Activated naive CD4-positive, alpha-beta T cell treated with anti-CD3 and anti-CD28 coated beads, Interleukin-2, amount 10 ng/mL, durations not matched to agents 7 days and 5 days (primary cell): ENCODE measurements at places on chromosomes 11 and 22.
A peak's percentile ranks its signal among the peaks of the same experiment; 100 is the strongest.

GRCh38 chr11:117017456-117017855 lies 80.8 kb downstream of the SIK3 start:
- no peak for DNase-seq

DNA sequence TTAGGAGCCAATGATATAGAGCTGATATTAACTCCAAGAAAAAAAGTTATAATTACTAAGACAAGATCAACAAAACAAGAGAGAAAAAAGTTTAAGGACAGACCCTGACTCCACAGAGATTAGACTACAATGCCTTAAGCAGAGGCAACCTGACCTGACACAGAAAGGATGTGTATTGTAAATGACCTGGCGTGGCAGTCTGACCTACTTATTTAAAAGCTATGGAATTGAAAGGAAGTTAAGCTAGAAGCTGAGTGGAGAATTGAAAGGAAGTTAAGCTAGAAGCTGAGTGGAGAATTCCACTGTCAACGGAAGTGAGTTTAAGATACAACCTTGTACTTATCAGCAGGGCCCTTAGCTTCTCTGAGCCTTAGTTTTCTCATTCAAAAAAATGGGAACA lies 885.4 kb downstream of the OPCML start:
- no peak for DNase-seq

DNA sequence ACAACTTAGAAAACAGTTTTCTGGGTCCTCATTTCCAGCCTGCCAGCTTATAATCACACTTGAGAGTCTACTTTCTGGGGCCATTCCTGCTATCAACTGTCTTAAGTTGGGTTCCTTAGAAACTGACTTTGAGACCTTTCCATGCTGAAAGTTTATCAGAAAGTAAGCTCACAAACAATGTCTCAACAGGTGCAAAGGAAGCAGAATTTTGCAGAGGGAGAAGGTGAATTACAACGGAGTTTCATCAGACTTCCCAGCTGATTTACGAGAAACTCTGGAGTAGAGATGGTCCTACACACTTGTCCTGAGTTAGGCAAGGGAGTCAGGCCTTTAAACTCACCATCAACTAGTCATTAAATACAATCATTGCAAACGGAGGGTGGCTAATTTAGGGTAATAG lies 4.7 kb upstream of the OR52I2 start:
- no peak for DNase-seq

- no peak for DNase-seq
Observed at GRCh38 chr11:123587559-123587958, 66.9 kb downstream of the SCN3B start.

DNA sequence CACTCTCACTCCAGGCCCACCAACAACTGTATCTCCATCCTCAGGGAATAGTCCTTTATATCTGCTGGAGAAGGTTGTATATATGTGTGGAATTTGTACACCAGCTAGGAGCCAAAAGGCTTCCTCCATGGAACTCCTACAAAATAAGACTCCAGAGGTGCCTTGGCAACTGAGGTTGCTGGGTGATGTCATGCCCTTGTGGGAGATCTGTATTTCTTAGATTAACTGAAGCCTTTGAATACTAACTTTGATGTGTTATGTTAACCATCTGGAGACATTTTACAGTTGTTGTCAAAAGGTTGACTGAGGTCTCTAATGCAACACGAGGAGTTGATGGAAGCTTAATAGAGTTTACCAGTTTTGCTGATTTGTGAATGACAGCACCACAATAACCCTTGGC lies 139.5 kb upstream of the TTC12 start:
- DNase-seq: no peak

- no peak for DNase-seq
Observed at GRCh38 chr11:36400766-36401455, 104.8 kb downstream of the PRR5L start.

GRCh38 chr11:66069715-66070603 lies at the start of gene PACS1:
TSS of gene PACS1 (plus strand) at chr11:66070272. CDS start at chr11:66070487, 215 bp downstream.
- peak; percentile 87 for DNase-seq

- no peak for DNase-seq
Observed at GRCh38 chr11:72303179-72303578, 59.2 kb upstream of the PHOX2A start.

DNA sequence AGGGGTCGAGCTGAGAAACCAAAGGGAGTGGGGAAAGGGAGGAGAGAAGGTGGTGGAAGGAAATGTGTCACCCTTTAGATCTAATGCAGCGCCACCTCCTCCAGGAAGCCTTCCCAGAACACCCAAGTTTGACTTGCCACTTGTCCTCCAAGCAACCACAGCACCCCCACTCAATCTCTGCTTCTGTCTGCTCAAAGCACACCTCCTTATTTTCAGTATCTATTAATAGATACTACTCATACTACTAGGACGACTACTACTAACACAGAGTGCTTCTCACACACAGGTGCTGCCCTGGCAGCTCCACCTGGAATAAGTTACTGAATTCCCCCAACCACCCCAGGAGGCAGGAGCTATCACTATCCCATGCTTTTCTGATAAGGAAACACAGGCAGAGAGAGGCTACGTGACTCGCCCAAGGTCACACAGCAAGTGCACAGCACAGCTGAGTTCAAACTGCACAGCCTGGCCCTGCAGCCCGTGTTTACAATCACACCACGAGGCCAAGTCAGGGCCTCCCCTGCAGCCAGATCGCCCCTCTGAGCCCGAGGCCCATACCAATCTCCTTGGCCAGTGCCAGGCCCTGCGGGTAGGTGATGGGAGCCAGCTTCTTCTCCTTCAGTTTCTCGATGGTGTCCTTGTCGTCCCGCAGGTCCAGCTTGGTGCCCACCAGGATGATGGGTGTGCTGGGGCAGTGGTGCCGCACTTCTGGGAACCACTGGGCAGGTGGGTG lies 13.2 kb downstream of the RAC2 start:
- peak; percentile 90 for DNase-seq

- DNase-seq: no peak
Observed at GRCh38 chr11:35897019-35897418, 46.8 kb upstream of the LDLRAD3 start.

DNA sequence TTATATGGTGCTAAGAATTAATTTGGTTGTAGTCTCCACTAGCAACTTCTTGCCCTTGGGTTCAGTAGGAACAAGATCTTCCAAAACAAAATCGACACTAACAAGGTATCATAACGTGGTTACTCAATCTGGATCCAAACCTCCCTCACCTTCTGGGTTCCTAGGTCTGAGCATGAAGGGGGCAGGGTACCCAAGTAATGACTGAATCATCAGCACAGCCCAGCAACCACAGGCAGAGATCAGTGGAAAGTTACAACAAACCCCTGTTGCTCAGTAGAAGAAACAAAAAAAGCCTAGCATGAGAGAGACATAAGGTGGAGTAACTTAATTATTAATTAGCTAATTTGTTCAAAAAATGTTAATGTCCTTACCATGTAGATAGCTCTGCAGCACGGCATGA lies 221.4 kb downstream of the BLID start:
- no peak for DNase-seq

DNA sequence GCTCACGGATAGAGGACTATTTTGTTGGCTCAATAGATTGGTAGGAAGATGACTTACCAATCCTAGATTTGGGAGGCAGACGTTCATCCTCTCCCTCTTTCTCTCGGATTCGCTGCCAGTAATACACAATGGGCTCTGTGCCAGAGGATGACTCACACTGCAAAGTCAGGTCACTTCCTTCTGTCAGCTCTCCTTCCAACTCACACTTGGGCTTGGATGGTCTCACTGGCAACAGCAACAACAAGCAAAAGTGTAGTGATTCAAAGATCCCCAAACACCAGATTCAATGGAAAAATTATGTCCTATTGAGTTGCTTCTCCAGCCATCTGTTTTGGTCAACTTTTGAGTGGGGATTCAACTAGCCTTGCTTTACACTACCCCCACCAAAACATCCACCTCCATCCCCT lies 21.7 kb upstream of the HSPA8 start:
- DNase-seq: peak; percentile 75

DNA sequence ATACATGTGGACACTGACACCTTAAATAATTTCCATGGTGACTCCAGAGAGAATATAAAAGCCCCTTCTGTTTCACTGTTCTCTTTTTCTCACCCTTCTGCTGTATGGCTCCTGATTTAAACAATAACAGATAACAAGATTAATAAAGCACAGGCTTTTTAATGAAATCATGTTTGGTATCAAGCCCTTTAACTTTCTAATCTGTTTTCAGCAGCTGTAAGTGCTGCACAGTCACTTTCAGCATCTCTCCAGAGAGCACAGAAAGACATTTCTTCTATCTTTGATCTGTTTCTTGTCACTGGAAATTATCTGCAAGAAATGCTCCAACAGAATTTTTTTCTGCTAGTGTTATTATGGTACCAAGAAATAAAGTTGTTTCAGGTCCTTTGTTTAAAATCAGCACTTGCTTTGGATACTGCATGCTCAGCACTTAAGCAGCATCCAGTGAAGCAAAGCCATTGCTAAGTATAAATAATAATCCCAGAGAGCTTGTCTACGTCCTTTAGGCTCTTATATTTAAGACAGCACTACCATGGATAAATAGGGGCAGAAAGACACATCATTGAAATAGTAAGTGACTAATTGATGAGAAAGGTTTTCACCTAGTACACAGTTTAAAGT lies 134.2 kb upstream of the CARD18 start:
- no peak for DNase-seq

GRCh38 chr11:113690619-113691569 lies 15.2 kb downstream of the TMPRSS5 start:
- DNase-seq: peak; percentile 30

- no peak for DNase-seq
Observed at GRCh38 chr11:12543596-12544415, 130.4 kb upstream of the TEAD1 start.

GRCh38 chr22:44909241-44909640 lies 100.6 kb downstream of the PHF21B start:
- DNase-seq: no peak

- no peak for DNase-seq
Observed at GRCh38 chr22:23754980-23755636, 883 bp upstream of the VPREB3 start.

- DNase-seq: no peak
Observed at GRCh38 chr11:44671234-44671633, 55.5 kb upstream of the TSPAN18 start.

DNA sequence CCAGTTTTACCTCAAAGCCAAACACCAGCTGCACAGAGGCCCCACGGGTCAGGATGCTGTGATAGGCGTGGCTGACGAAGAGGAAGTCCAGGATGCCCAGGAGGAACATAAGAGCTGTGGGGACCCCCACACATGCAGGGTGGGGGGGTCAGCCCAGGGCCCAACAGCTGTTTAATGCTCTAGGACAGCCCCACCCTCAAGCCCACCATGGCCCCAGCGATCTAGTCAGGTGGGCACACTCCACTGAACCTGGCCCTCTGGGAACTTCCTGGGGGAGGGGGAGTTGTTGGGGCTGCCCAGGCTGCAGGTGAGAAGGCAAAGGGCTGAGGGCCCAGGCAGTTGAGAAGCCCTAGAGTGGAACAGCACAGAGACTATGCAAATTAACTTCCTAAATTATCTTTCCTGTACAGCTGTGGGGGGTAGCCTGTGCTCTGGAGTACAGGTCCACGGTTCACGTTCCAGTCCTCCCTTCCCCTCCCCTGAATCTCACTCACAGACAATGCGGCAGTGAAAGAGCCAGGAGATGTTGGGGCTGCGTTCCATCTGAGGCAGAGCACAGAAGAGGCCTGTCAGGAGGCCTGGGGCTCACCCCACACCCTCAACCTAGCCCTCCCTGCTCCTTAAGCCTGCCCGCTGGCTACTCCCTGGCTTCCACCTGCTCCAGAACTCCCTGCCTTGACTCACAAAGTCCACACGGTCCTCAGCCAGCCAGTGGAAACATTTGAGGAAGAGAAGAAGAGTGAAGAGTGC lies 1.9 kb downstream of the SYVN1 start:
- no peak for DNase-seq

GRCh38 chr11:100098560-100098959 lies 588.5 kb upstream of the ARHGAP42 start:
- no peak for DNase-seq

DNA sequence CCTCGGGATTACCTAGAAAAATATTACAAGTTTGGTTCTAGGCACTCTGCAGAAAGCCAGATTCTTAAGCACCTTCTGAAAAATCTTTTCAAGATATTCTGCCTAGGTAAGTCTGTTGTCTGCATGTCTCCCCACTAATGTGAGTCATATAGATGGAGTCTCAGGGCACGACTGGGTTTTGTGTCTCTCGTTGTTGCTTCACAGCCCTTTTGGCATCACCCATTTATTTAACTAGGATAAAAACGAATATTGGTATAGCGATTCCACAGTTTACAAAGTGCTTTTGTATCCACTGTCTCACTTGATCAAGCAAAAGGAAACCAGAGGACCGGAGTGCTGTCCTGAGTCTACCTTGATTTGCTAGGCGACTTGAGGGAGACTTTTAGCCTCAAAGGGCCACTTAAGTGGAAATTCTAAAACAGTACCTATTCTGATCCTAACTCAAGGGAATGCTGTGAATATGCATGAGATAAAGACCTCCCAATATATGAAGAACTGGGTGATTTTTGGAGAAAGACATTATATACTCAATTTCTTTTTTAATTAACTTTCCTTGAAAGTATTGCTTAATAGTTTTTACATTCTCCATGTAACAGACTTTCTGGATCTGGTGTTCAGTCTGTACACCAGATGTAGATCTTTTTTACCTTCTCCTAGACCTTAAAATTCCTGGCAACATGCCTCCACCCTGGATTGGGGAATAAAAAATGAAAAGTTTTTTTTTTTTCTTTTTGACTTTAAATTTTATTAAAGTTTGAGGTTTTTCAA lies 590 bp downstream of the NNMT start:
- no peak for DNase-seq

DNA sequence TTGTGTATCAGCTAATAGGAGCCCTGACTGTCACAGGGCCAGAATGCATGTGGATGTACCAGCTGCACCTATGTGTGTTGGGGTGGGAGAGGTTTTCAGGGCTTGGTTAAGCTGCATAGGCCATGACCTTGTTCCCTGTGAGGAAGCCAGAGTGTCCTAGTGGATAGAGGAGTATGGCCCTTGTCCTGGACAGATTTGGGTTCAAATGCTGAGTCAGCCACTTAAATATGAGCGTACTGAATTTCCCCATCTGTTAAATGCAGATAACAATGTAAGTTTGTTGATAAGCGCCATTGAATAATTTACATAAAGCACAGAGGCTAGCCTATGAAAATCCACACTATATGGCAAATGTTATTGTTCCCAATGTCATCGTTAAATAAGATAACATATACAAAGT lies 74.4 kb downstream of the PANX1 start:
- no peak for DNase-seq

DNA sequence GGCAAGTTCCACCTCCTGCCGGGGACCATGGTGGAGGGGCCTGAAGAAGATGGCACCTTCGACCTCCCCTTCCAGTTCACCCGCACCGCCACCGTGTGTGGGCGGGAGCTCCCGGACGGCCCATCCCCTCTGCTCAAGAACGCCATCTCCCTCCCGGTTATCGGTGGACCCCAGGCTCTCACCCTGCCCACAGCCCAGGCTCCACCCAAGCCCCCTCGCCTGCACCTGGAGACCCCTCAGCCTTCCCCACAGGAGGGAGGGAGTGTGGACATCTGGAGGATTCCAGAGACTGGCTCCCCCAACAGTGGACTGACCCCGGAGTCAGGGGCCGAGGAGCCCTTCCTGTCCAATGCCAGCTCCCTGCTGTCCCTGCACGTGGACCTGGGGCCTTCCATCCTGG lies 6.4 kb downstream of the CDC42EP2 start:
- DNase-seq: no peak
